ENCODE measurements at places on chromosomes 3 and 15.

GRCh38 chr3:180142041-180142440, 105.3 kb upstream of the PEX5L start:
- no peak for DNase-seq

DNA sequence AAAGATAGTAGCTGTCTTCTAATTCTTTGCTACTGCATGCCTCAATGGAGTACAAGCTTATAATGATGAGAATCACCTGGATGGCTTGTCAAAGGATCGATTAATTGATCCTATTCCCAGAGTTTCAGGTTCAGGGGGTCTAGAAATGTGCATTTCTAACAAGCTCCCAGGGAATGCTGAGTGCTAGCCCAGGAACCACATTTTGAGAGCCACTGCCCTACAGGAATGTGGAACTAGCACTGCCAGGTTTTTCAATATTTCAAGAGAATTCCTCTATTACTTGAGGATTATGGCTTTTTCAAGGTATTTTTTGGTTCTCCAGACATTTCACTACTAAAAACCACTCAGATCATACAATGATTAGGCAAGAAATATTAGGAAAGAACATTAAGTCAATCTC, 52.7 kb downstream of the RARB start:
- DNase-seq, result no peak

DNA sequence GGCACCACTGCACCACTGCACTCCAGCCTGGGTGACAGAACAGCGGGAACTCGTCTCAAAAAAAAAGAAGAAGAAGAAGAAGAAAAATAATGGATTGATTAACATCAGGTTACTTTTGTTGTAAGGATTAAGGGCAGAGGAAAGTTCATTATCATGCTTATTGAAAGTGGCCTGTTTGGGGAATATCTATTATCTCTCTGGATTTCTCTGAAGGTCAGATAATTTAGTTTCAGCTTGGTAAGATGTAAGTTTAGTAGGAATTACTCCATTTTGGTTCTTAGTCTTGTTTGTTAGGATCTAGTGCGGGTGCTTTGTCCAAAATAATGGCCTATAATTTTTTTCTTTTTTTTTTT, 2.5 kb upstream of the MTMR14 start:
- DNase-seq, result no peak

DNA sequence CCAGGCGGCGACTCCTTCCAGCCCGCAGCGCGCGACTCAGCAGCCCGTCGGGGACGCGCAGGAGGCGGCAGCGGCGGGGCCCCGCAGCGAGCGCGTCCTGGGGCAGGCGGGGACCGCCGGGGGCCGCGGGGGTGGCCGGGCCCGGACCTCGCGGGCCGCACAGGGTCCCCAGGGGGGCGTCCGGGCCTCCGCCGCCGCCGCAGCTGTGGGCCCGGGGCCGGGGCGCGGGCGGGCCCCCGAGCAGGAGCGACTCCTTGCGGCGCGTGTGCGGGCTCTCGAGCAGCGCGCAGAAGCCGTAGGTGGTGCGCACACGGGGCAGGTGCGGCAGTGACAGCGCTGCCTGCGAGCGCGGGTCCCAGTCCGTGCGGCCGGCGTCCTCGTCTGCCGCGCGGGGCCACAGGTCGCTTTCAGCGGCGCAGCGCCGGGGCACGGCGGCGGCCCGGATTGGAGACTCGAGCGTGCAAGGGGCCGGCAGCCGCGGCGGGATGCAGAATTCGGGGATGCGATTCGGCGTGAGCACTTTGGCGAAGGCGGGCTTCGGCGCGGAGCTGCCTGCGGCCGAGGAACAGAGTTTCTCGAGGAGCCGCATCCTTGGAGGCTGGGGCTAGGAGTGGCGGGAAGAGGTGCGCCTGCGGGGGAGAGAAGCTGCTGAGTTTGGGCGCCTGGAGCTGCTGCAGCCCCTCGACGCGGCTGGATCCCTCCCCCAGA, 535 bp downstream of the C2CD4B start:
- peak; percentile 26 for DNase-seq

GRCh38 chr3:16181361-16181760, 6.9 kb downstream of the GALNT15 start:
- no peak for DNase-seq

GRCh38 chr3:127035677-127036076, 52.8 kb downstream of the PLXNA1 start:
- DNase-seq, result peak; percentile 63

- no peak for DNase-seq
These were observed 8.8 kb downstream of the LINGO1 start for GRCh38 chr15:77623755-77624524.

GRCh38 chr3:195159814-195160165, 111.2 kb downstream of the XXYLT1 start:
- no peak for DNase-seq

DNA sequence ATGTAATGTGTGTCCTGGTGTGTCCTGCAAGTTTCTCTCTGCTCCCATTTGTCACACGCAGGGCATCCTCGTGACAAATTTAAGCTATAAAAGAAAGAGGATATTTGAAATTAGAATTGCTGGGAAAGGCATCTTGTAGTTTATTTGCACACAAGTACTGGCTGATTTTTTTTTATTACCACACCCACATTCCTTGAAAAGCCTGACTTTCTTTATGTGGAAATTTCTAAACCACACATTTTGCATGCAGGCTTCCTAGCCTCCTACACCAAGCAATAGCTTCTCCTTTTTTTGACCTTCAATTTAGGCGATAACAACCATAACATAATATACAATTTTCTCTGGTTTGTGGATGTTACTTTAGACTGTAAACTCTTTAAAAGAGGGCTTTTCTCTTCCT, 126.1 kb downstream of the SERPINI1 start:
- DNase-seq, result no peak

- no peak for DNase-seq
These were observed 401.2 kb upstream of the C2CD4B start for GRCh38 chr15:62566248-62566647.

DNA sequence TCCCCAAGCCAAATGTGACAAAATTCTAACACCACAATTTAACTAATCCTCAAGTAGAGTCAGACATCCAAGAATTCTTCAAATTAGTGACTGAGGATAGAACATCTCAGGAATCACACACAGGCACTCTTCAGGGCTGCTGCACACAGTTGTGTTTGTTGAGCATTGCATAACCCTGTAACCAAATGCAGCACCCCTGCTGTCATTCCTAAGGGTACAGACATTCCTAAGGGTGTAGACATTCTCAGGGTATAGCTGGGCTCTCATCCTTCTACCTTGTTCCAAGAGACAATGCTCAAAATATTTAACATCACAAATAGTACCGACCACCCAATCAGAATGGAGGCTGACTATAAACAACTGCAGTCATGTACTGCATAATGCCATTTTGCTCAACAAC, 107.1 kb upstream of the UBE2E2 start:
- DNase-seq, result no peak

- DNase-seq, result no peak
These were observed 12.4 kb downstream of the NTRK3 start for GRCh38 chr15:88243895-88244787.

- no peak for DNase-seq
These were observed 20.4 kb upstream of the CELF6 start for GRCh38 chr15:72340366-72340765.

GRCh38 chr15:66226736-66227135, 26.8 kb downstream of the MEGF11 start:
- no peak for DNase-seq

Data from femur (tissue), 1 donor.